Tongue (tissue), 3 donors: ENCODE measurements at places on chromosomes 16 and 17.

GRCh38 chr16:5709889-5710288, 612.3 kb upstream of the EEF2KMT start:
- DNase-seq: peak; percentile 54

GRCh38 chr17:62975206-62975605, 9.2 kb downstream of the TANC2 start:
- no peak for DNase-seq

GRCh38 chr17:43224146-43224705, 4.2 kb downstream of the CCDC200 start:
- no peak for DNase-seq

GRCh38 chr17:35825206-35825605, 15.9 kb downstream of the TAF15 start:
- no peak for DNase-seq

GRCh38 chr17:30290696-30291542, 825 bp downstream of the BLMH start:
- DNase-seq: peak; percentile 55

- DNase-seq: no peak
Measured at GRCh38 chr17:73470316-73470826, 158.6 kb upstream of the CDC42EP4 start.

DNA sequence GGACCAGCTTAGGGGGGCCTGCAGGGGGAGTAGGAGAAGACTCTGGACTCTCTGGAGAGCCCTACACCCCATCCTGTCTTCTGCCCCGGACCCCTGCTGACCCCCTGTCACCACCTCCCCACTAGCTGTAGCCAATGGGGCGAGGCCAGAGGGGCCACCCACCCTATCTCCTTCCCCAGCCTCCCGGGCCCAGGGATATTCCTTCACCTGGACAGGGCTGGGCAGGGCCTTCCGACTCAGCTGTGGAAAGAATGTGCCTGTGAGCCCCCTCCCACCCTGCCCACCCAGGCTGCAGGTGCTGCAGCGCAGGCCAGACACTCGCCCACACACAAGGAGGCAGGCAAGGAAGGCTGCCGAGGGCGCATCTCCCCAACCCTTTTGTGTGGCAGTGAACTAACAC, 23.0 kb downstream of the TSPOAP1 start:
- no peak for DNase-seq

GRCh38 chr17:27504188-27504995, 48.1 kb downstream of the KSR1 start:
- DNase-seq: no peak

DNA sequence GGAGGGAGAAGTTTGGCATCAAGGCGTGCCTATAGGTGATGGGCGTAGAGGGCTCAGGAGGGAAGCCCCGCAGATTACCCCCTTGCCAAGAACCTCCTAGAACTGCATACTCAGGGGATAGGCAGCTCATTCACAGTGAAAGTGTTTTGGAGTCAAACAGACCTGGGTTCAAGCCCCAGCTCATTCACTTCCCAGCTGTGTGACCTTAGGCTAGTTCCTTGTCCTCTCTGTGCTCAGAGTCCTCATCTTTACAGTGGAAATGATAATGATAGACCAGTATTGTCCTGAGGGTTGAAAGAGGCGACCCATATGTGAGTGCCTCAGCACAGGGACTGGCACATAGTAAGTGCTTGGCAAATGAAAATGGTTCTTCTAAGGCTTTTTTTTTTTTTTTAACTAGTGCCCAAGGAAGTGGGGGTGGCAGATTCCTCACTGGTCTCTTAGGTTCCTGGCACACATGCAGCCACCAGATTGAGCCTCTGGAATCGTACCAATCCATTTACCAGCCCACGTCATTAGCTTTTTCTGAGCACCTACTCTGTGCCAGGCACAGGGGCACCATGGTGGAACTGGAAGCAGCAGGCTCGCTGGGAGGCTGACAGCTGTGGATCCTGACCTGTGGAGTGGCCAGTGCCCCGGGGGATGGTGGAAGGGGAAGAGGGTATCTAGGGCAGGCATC, 75.8 kb downstream of the SREBF1 start:
- DNase-seq: no peak

DNA sequence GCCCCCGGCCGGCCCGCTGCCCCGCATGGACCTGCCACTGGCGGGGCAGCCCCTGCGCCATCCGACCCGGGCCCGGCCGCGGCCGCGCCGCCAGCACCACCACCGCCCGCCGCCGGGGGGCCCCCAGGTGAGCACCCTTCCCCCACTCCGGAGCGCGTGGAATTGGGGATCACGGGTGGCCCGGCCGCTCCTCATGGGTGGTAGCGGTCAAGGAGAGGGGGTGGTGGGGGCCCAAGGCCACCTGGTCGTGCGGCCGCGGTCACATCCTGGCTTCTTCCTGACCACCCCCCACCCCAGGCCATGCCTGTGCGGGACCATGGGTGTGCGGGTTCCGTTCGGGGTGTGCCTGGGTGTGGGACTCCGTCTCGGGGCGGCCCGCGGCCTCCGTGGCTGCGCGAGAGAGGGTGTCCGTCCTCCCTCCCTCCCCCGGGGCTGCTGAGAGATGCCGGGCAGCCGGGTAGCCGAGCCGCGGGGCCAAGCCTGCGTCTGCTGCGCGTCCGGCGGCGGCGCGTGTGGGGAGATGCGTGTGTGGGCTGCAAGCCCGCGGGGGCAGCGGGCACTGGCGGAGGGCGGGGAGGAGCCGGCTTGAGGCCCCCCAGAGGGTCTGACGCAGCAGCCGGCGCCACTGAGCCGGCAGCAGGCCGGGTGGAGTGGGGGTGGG, 6.8 kb downstream of the ACD start:
- no peak for DNase-seq

- no peak for DNase-seq
Measured at GRCh38 chr16:50568187-50568815, 20.1 kb downstream of the NKD1 start.

DNA sequence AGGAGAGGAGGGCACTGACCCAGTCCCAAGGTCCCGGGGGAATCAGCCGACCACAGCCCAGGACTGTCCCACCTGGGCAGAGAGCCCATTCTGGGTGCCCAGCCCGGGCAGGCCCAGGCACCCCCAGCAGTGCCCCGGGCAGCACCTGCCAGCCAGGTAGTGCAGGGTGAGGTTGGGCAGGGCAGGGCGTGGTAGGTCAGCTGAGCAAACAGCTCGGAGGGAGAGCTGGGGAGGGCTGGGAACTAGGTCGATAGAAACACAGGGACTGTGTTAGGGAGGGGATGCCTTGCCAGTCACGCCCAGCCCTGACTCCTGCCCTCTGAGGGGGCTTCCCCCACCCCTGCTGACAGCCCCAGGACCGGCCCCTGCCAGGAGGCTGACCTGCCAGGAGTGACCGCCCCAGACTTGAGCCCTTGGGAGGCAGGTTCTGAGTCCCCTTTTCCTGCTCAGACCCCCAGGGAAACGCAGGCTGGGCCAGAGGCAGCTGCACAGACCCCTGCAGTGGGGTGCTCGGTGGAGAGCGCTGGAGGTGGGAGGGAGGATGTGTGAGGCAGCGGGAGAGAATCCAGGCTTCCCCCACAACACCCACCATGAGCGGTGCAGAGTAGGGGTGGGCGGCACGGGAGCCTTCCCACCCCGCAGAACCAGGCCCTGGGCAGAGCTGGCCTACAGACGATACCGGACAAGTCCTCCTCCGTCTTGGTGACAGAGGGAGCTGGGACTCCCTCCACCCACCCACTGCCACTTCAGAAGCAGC, 4.7 kb downstream of the HS3ST6 start:
- peak; percentile 47 for DNase-seq

DNA sequence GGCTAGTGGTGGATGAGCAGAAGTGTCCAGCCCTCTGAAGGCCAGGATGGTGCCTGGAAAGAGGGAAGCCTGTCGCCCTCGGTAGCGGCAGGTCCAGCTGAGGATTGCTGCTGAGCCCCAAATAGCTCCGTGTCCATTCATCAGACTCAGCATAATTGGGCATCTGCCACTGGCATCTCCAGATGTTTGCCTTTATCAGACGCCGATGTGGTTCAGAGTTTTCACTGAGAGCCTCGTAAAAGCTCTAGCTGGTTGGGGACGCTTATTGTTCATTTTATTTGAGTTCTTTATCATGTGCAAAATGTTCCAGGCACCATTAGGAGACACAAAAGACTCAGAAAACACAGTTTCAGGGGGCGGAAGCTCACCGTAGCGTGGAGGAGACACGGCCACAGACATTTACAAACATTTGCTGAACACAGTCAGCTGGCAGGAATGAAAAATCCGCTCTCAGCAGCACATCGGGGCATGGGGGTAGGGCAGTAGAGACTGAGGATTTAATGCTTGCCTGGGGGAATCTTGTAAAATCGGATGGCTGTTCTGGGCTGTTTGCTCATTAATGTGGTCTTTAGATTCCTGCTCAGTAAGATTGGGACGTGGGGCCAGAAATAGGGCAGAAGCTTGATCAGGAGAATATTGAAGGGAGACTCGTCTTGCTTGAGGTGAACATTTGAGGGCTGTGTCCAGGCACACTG, 41.7 kb downstream of the SMPD3 start:
- peak; percentile 62 for DNase-seq

- DNase-seq: no peak
Measured at GRCh38 chr16:74321356-74321755, 24.7 kb downstream of the PSMD7 start.

GRCh38 chr17:16989230-16989952, 17.5 kb upstream of the TNFRSF13B start:
- DNase-seq: no peak

GRCh38 chr16:85179344-85180046, 67.2 kb upstream of the CIBAR2 start:
- DNase-seq: no peak

DNA sequence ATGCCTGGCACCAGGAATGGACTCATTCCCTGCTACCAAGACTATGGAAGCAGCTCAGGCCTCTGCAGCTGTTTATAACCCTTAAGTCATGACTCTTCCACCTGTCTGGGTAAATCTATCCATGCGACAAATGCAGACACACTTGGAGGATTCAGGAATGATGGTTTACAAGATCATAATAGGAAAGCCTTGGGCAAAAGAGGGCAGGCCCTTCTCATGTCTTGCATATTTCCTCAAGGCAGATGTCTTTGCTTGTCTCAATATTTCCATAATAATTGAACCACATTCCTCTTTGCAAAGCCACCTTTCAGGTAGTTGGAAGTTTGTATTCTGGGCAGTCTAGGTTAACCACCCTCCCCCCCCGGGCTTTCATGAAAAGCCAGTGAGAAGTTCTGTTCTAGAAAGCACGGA, 884 bp upstream of the JPT1 start:
- DNase-seq: peak; percentile 85

- DNase-seq: no peak
Measured at GRCh38 chr17:17087424-17088015, 45.3 kb downstream of the MPRIP start.

DNA sequence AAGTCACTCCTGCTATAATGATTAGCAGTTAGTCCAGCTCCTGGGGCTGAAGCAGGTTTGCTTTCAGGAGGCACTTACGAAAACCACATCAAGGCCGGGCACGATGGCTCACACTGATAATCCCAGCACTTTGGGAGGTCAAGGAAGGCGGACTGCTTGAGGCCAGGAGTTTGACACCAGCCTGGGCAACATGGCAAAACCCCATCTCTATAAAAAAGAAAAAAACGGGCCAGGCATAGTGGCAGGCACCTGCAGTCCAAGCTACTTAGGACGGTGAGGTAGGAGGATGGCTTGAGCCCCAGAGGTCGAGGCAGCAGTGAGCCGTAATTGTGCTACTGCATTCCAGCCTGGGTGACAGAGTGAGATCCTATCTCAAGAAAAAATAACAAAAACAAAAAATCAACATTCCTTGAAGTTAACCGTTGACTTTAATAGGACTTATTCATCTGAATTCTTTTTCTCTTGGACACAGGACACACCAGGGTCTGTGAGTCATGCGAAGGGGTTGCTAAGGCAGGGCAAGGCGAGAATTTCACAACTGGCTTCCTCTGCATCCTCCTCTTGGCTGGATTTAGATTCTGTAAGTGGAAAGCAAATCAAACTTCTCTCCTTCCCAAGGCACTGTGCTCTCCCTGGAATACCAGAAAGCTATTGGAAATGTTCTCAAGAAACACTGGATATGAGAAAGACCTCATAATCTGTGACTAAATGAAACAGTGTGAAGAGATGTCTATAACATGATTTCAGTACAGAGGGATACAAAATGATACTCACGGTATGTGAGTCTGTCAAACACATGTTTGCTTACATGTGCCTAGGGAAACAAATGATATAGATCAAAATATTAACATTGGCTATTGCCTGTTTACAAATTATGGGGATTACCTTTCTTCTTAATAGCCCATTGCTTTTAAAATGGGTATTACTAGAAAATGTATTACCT, 99.5 kb downstream of the SYCE1L start:
- no peak for DNase-seq

DNA sequence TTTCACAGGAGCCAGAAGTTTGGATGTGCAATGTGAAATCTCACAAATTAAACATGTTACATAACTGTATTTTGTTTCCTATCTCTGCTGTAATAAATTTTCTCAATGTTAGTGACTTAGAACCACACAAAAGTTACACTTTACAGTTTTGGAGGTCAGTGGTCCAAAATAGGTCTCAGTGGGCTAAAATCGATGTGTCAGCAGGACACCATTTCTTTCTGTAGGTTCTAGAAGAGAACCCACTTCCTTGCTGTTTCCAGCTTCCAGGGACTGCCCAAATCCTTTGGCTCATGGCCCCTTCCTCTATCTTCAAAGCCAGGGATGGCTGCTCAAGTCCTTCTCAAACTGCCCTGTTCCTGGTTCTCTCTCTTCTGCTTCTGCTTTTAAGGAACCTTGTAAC, 252.7 kb downstream of the WWOX start:
- no peak for DNase-seq

- no peak for DNase-seq
Measured at GRCh38 chr16:1731603-1732002, 25.6 kb downstream of the MAPK8IP3 start.

DNA sequence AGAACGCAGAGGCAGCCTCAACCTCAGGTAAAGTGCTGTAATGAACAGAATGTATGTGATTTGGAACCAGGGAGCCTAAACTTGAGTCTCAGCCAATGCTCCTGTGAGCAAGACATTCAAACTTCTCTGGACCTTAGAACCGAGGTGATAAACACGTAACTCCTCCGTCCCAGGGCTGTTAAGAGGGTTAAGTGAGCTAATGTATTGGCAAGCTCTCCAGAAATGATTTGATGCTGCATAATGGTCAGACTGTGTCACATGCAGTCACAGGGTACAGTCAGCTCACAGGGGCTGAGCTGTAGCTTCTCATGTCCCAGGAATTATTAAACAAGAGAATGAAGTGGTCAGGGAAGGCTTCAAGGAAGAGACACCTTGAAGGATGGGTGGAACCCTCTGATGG, 10.0 kb upstream of the SLC4A1 start:
- DNase-seq: no peak

- DNase-seq: peak; percentile 60
Measured at GRCh38 chr17:68710035-68710780, 109.0 kb upstream of the FAM20A start.

GRCh38 chr16:31451681-31452351, 7.5 kb upstream of the ARMC5 start:
- DNase-seq: peak; percentile 72
